ENCODE measurements at places on chromosomes 6 and 20. TPM values are rescaled to one million over a fixed set of nuclear protein-coding genes. Genes with fewer than 3 reads are reported as not detected.

The SLC17A1 gene
- total RNA-seq = not detected

- no peak for DNase-seq
Observed at GRCh38 chr6:109892451-109893435, 85.4 kb upstream of the GPR6 start.

GRCh38 chr6:147178355-147178754 is 25.9 kb upstream of the STXBP5 start:
- DNase-seq = no peak

DNA sequence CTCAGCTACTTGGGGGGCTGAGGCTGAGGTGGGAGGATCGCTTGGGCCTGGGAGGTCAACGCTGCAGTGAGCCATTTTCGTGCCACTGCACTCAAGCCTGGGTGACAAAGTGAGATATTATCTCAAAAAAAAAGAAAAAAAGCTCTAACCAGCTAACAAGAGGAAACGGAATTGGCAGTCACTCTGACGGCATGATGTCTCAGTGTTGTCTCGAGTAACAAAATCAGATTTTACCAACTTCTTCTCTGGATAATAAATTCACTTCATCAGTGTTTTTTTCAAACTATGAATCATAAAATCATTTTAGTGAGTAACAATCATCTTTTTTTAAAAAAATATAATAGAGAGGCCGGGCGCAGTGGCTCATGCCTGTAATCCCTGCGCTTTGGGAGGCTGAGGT is 12.6 kb downstream of the KIF16B start:
- no peak for DNase-seq

DNA sequence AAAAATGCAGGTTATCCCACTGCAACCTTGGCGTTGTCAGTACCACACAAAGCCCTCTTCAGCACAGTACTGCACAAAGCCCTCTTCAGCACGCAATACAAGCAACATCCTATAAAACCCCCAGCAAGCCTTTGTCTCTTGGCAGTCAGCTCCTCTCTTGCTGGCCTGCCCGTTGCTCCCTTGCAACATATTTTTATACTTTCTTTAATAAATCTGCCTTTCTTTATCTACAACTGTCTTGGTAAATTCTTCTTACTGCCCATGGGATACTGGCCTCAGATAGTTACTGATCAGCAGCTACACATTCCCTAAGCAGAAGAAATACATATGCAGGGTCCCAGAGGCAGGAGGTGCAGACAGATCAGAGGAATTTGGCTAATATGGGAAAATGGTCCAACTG is 70.5 kb upstream of the MAP3K4 start:
- no peak for DNase-seq

All from activated CD4-positive, alpha-beta memory T cell treated with anti-CD3 and anti-CD28 coated beads for 36 hours (primary cell).